ENCODE measurements at places on chromosomes 2 and 18.

GRCh38 chr18:61892683-61893308, at the start of gene RNF152:
TSS of gene RNF152 (minus strand) at chr18:61893007. CDS start at chr18:61816463, 76,544 bp downstream.
- DNase-seq = peak; percentile 26

- DNase-seq = peak; percentile 80
These were observed 95.2 kb upstream of the GULP1 start for GRCh38 chr2:188196343-188197008.

DNA sequence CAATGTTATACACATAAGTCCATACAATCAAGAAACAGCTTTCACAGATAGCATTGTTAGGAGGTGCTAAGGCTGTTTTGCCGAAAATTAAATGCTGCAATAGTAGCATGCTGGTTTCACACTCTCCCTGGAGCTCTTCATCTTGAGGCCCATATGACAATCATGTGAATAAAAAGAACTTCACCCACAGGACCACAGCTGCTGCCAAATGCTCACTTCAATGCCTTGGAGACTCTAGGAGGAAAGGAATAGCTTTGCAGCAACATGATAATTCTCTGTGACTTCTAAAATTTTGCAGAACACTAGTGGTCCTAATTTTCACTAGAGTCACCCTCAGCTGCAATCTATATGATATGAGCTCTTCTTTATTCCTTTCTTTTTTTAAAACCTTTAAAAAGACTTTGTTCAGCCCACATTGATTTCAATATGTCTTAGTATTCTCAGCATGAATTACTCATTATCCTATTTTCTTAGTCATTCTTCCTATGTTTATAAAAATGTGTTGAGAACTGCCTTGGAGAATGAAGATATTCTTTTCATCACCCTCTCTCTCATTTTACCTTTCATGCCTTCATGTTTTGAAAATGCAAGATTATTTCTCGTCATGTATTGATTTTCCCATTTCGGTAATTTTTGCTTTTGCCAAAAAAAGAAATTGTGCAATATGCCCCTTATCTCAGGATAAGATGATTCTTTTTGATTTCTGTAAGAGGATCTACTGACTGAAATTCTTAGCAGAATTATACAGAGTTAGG, 108.2 kb downstream of the PDE1A start:
- peak; percentile 10 for DNase-seq

GRCh38 chr2:26455670-26456439, 22.1 kb downstream of the OTOF start:
- no peak for DNase-seq

- DNase-seq = no peak
These were observed 53.0 kb downstream of the ICOS start for GRCh38 chr2:203989521-203989920.

GRCh38 chr2:229519655-229520430, 194.5 kb downstream of the DNER start:
- no peak for DNase-seq

- DNase-seq = no peak
These were observed 164.7 kb upstream of the MEIS1 start for GRCh38 chr2:66270247-66270646.

- peak; percentile 8 for DNase-seq
These were observed 21.8 kb downstream of the ZNF532 start for GRCh38 chr18:58886431-58886830.

- DNase-seq = no peak
These were observed 156.6 kb downstream of the KCNJ3 start for GRCh38 chr2:154855138-154855537.

- no peak for DNase-seq
These were observed 57.3 kb downstream of the GULP1 start for GRCh38 chr2:188349019-188349418.

GRCh38 chr2:188909036-188909435, 65.1 kb upstream of the COL3A1 start:
- DNase-seq = no peak

GRCh38 chr18:26621161-26622026, 73.0 kb upstream of the KCTD1 start:
- DNase-seq = peak; percentile 44

- peak; percentile 70 for DNase-seq
These were observed 19.6 kb downstream of the RAMP1 start for GRCh38 chr2:237879058-237879430.

DNA sequence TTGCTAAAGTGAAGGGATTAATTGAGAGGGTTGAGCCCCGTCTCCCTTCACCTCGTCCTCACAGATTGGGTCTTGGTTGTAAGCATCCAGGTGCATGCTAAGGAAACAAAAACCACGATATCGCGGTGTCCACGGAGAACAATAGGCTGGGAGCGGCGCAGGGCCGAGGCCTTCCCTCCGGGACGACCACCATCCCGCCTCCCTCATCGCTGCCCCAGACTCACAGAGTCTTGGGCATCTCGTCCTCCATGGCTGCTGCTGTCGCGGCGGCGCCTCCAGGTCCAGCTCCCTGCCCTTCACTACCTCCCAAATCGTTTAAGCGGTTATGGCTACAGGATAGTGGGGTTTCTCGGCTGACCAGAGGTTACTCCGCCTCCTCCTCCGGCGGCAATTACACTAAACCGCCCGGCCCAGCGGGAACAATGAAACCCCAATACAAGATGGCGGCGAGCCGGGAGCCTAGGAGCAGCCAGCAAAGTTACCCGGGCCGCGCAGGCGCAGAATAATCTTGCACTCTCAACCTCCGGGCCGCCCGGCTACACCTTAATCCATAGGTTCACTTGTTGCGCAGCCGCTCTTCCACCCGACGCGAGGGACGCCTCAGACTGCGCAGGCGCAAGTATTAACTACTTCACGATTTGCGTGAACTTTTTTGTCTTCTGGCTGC, at the start of gene TIA1:
TSS of gene TIA1 (minus strand) at position 448 of the 667 bp plus-strand sequence. CDS start at position 250, 198 bp downstream.
- DNase-seq = peak; percentile 99

GRCh38 chr2:226529556-226529955, 270.1 kb downstream of the IRS1 start:
- no peak for DNase-seq

GRCh38 chr2:62305421-62306176, 109.7 kb downstream of the B3GNT2 start:
- DNase-seq = no peak

- DNase-seq = no peak
These were observed 24.7 kb downstream of the LYPD6B start for GRCh38 chr2:149063177-149063576.

- no peak for DNase-seq
These were observed 150.7 kb downstream of the TSN start for GRCh38 chr2:121906170-121906569.

DNA sequence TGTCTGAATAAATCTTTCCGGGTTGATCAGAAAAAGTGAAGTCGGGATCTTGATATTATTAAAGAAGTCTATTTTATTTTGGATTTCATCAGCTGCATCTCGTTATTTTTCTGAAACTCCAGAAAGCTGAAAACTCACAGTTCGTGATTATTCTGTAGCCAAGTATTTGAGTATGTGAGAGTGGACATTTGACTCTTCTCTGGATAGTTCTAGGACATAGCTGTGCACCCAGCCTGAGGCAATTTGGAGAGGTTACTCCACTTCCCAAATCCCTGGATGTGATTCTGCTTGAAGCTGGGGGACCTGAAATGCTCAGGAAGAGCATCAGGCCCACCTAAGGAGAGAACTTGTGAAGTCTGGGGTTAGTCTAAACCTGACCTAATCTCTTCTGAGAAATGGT, 117.6 kb upstream of the PID1 start:
- no peak for DNase-seq

GRCh38 chr2:65033178-65033577, 23.0 kb upstream of the CEP68 start:
- DNase-seq = peak; percentile 10

- DNase-seq = no peak
These were observed 1572.8 kb upstream of the PIK3C3 start for GRCh38 chr18:40382197-40382596.

DNA sequence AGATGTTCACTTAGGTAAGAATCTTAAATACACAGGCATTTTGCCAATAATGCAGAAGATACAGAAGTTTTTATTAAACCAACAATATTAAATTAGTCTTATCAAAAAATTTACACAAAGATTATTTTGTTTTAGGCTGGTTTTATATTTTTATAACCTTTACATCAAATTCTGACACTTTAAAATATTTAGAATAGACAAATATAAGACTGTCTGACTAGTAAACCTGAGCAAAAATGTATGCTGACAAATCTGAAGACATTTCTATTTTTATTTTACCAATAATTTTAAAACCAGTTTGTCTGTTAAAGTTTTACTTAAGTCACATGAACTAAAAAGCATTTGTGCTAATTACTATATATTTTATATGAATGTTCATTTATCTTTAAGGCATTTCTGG, 72.1 kb upstream of the ZNF236 start:
- no peak for DNase-seq

- no peak for DNase-seq
These were observed 246.4 kb downstream of the PRKCE start for GRCh38 chr2:45897842-45898241.

GRCh38 chr18:58205443-58206160, 161.6 kb downstream of the NEDD4L start:
- peak; percentile 91 for DNase-seq

DNA sequence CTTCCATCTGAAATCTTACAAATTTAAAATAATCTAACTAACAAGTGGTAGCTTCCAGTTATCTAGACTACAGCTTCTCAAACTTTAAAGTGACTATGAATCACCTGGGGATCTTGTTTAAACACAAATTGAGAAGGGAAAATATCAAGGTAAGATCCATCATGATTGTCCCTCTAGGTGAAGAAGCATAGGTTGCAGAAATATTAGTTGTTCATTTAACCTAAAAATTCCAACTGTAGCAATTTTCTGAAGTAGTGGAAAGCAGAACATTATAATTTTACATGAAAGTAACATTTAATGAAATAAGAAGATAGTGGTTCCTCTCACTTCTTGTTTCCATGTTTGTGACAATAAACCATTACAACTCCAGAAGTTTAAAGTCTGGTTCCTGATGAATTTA, 17.3 kb downstream of the GALNT3 start:
- DNase-seq = no peak

DNA sequence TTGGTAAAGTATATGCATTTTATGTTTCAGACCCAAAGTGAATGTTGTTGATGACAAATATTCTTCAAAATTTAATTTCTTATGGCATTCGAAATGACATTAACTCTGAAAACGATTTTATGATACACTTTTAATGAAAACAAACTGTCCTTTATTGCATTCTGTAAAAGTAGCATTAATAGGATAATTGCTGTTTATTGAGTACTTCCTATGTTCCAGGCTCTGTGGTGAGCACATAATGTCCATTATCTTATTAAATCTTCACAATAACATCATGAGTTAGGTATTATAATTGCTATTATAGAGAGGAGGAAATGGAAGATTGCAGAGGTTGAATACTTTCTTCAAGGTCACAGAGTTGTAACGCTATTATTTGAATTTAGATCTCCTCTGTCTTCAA, 638.0 kb downstream of the LRP1B start:
- no peak for DNase-seq

GRCh38 chr18:63316612-63317555, 2.7 kb downstream of the BCL2 start:
- no peak for DNase-seq

DNA sequence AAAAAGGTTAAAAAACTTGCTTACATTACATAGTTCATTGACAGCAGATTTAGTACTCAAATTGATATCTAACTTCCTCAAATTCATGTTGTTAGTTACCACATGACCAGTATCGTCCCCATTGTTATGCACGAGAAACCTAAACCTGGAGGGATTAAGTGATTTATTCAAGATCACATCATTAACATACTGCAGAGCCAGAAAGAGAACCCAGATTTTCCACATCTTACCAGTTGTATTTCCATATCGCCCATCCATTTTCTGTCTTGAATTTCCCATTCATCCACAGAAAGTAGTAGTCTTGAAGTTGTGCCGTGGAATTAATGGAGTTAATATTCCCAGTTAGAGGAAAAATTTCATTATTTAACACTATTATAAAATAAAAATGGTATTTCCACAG, 512.0 kb downstream of the METTL4 start:
- no peak for DNase-seq

GRCh38 chr18:31206787-31207381, 44.2 kb upstream of the DSC1 start:
- peak; percentile 5 for DNase-seq

GRCh38 chr2:241849616-241850543, 8.8 kb downstream of the PDCD1 start:
- DNase-seq = no peak

Measured in cardiac fibroblast (primary cell).